NCI-H146 (cell line): ENCODE measurements at places on chromosomes 2 and 18.

DNA sequence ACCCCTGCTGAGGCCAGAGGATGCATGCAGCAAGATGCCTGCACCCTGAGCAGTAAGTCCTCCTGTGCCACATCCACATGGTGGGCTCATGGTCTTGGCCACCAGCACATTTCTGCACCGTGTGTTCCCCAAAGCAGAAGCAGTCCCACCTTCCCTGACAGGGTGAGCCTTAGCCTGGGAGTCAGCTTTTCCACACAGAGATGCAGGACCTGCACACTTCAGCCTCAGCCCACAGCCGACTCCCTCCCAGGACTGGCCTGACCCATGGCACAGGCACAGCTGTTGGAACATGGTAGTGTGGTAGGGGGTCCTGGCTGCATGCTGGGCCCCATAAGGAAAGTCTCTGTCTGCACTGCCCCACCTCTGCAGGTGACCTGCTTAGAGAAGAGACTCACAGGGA lies 5.0 kb downstream of the SNED1 start:
- no peak for DNase-seq

DNA sequence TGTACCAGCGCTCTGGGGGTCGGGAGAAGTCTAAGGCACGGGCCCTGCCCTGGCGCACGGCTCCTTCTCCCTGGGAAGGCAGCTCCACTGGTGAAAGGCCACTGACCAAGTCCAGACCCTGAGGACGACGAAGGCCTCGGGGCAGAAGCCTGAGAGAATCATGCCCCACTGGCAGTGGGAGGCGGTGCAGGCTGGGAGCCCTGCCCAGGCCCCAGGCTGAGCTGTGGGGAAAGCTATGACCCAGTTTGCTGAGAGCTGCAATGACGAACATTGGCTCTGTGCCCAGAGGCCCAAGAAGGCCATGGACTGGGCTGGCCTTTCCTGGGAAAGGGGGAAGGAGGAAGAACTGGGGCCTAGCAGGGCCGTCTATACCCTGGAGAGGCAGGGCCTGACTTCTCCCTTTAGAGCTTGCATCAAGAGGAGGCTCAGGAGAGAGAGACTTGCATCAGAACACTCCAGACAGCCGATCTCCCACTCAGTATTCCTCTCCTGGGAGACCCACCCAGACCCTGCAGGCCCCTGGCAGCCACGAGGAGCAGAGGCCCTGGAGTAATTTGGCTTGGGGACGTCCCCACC lies 32.9 kb downstream of the HS1BP3 start:
- peak; percentile 7 for DNase-seq

DNA sequence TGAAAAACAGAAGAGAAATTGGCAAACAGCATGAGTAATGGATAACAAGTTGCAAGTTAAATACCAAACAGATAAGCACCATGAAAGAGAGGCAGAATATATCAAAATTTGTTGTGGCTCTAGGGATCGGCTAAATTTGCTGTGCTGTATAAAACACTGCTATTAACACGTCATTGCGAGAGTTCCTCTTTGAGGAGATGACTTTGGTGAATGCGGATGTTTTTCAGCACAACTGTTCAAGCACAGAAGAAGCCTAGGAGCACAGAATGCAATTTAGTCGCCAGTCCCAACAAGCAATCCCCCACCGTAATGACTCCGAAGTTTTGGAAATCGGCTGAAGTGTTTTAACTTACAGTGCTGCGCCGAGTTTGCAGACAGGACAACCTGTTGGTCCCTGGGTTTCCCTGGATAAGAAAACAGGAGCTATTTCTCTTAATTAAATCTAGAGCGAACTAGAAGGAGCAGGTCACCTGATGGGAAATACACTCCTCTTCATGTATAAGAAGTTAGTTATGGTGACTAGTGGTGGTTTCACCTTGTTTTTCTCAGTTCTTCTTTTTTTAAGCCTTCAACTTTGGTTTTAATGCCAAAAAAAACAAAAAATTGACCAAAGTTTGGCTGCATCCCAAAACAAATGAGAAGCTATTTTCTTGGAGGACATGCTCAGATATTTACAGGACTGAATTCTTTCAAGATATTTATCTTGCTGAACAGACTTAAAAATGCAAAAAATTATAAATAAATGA lies 454.1 kb upstream of the SALL3 start:
- no peak for DNase-seq

DNA sequence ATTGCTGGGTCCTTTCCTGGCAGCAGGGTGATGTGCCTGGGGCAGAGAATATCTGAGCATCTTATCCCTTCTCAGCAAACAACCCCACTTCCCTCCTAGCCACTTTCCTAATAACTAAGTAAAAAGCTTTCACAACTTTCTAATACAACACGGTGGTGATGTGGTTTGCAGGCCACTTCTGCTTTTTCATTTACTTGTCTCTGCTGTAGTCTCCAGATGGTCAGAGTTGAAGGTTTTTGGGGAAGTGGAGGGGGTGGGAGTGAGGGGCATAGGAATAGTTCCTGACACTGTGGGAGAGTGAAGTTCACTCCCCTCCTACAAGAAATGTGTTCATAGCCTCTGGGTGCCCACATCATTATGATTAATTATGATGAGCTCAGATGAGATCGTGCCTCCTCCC lies 11.6 kb downstream of the OXER1 start:
- DNase-seq = no peak

DNA sequence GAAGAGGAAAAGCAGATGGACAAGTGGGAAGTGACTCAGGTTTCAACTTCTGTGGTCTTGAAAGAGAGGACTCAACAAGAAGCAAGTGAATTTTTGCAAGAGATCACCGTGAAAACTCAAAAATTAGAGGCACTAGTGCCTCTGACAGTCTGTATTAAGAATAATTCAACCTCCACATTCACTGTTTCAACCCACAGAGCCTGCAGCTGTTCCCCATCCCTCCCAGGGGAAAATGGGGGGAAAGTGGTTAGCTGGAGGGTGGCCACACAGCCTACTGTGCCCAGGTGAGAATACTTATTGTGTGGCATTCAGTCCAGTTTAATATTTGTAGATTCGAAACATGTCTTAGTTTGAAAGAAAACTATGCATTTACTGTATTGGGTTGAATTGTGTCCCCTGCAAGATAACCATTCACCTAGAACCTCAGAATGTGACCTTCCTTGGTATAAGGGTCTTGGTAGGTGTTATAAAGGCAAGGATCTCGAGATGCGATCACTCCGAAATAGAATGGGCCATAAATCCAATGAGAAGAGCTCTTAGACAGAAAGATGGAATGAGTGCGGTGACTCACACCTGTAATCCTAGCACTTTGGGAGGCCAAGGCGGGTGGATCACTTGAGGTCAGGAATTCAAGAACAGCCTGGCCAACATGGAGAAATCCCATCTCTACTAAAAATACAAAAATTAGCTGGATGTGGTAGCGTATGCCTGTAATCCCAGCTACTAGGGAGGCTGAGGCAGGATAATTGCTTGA lies 94.3 kb downstream of the IRS1 start:
- no peak for DNase-seq
